Activated CD4-positive, alpha-beta T cell treated with anti-CD3 and anti-CD28 coated beads, Interleukin-2, amount 50 U/mL, for 4 hours (primary cell): ENCODE measurements at places on chromosomes 11 and 22.

- DNase-seq: no peak
Observed at GRCh38 chr11:1387961-1388762, 1.6 kb upstream of the BRSK2 start.

DNA sequence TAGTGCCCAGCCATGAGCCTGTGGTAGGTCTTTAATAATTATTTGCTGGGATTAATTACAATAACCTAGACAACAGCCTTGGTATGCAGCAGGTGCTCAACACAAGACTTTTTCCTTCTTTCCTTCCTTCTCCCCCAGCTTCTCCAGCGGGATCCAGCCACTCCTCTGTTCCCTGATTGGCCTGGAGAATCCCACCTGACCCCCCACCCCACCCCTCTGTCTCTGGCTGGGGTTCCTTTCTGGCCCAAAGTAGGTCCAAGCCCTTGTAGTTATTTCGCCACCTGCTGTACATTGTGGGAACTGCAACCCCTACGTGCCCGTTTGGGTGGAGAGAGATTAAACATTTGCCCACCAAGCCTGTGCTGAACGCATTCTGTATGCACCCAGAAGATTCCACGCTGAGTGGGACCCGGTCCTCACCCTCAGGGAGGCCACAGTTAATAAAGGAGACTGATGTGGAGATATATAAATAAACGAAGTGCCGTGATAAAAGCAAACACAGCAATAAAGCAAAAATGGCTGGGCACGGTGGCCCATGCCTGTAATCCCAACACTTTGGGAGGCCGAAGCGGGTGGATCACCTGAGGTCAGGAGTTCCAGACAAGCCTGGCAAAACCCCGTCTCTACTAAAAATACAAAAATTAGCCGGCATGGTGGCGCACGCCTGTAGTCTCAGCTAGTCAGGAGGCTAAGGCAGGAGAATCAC lies 32.1 kb upstream of the DGKZ start:
- DNase-seq: peak; percentile 71

DNA sequence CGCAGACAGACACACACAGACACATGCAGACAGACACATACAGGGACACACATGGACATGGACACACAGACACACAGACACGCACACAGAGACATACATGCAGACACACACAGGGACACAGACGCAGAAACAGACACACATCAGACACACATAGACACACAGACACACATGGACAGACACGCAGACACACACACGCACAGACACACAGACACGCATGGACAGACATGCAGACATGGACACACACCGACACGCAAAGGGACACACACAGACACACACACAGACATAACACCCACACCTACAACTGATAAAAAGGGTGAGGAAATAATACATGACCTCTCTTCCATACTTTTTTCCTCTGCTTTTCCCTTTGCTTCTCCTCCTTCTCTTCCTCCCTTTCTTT lies 146.2 kb downstream of the HIPK3 start:
- no peak for DNase-seq

DNA sequence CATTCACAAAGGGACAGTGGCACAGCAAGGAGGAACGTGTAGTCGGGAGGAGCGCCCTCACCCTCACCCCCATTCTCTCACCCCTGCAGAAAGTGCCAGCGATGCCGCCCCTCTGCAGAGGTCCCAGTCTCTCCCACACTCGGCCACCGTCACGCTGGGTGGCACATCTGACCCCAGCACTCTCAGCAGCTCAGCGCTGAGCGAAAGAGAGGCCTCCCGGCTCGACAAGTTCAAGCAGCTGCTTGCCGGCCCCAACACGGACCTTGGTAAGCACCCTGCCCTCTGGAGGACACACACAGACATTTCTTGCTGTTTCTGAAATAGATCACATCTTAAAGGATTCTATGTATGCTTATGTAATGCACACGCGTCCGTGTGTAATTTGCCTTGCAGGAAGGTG lies 34.9 kb downstream of the TBC1D22A start:
- DNase-seq: no peak

- DNase-seq: no peak
Observed at GRCh38 chr22:32576553-32577253, 102.1 kb downstream of the FBXO7 start.

GRCh38 chr22:30424534-30425326 lies 838 bp upstream of the MTFP1 start:
- no peak for DNase-seq

- no peak for DNase-seq
Observed at GRCh38 chr11:62540804-62541701, 5.6 kb downstream of the AHNAK start.

DNA sequence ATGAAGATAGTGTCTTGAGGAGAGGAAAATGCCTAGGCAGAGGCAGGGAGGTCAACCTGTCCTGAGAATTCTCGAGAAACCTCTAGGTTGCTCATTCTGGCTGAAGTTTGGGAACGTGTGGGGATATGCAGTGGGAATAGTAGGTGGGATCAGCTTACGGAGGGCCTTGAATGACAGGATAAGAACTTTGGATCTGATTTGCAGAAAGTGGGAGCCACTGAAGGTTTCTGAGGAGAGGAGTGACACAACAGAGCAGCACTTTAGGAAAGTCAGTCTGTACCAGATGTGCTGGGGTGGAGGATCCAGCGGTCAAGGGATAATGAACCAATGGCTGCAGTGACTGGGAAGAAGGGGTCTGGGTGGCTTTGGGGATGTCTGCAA lies 2.4 kb downstream of the CD82 start:
- no peak for DNase-seq

DNA sequence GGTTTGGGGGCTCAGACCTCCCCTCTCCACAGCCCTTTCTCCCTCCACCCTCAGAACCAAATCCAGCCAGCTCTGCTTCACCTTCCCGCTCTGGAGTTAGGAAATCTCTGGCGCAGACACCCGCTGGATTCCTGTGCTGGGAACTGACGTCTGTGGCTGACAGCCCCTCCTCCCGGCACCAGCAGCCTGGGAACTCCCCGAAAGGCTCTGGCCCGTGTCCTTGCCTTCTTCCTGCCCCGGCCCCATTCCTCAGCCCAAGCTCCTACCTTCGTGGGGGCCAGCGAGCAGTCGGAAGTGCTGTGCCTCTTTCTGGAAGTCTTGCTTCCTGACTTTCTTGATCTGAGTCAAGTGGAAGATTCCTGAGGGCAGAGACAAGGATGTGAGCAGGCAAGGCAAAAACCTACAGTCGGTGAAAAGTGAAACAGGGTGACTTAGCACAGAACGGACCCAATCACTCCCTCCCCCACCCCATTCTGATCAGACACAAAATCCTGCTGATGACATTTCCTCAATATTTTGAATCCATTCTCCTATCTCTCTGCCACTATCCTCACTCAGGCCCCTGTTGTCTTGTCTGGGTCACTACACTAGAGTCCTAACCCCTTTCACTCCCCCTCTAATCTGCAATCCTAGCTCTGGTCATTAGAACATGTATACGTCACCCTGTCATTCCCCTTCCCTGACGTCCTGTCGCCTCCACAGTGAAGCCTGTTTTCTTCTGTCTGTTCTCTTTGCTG lies 34.1 kb downstream of the CHRDL2 start:
- no peak for DNase-seq

DNA sequence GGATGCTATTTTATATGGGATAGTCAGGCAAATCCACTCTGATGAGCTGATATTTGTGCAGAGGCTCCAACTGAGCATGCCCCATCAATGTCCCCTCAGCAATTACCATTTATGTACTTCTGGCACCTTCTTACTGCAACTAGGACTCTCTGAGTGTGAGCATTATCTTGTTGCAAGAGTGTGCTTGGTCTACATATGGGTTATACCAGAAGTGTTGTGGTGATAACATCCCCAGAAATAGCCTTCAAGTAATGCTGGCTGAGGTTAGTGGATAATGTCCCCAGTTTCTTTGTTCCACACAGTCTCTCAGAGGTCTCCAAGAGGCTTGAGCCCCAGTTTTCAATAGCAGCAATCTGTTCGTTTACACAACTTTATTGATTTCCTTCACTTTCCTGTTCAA lies 408.6 kb downstream of the JRKL start:
- DNase-seq: no peak

DNA sequence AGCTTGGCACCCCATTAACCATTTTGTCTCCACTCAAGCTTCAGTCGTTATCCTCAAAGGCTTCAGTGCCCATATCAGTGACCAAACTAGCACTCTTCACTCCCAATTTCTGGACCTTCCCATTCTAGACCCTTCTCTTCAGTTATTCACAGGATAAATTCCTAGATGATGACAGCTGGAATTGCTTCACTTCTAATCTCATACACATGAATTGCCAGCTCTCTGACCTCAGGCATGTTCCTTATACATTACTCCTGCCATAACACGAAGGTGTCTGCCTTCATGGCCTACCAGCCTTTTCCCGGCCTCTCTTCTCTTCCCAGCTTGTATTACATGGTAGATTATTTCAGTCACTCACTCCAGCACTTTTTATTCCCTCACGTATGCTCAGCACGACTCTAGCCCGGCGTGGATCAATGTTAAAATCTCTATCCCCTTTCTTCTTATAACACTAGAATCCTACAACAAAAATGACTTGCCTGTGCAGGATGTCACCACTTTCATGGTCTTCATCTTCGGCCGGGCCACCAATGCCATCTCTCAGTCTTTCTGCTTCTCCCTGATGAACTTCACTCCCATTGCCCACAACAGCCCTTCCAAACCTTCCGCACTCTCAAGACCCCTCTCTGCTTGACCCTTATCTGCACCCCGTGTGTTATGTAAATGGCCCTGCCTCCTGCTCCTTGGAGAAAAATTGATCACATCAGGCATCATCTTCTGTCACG lies 36.9 kb downstream of the EIF3F start:
- DNase-seq: no peak
